ENCODE measurements at places on chromosomes 5 and 9.

DNA sequence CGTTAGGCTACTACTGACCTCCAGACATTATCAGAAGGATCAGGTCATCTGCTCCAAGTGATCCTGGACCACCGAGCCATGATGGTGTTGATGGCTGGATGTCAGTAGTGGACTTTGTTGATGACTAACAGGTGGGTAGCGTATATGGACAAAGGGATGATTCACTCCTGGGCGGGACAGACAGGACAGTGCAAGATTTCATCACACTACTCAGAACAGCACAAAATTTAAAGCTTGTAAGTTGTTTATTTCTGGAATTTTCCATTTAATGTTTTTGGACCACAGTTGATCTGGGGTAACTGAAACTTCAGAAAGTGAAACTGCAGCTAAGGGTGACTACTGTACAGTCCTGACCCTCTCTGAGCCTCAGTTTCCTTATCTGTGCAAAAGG lies 12.7 kb downstream of the PDGFRB start:
- peak; percentile 93 for DNase-seq

GRCh38 chr5:82894716-82895115 lies 182.5 kb downstream of the TMEM167A start:
- DNase-seq: no peak

- no peak for DNase-seq
Measured at GRCh38 chr5:107744418-107745330, 73.9 kb upstream of the EFNA5 start.

- DNase-seq: no peak
Measured at GRCh38 chr9:18106006-18106560, 367.9 kb upstream of the ADAMTSL1 start.

- DNase-seq: peak; percentile 76
Measured at GRCh38 chr9:4096121-4096520, 203.7 kb downstream of the GLIS3 start.

- no peak for DNase-seq
Measured at GRCh38 chr5:33929925-33930690, 6.1 kb upstream of the RXFP3 start.

DNA sequence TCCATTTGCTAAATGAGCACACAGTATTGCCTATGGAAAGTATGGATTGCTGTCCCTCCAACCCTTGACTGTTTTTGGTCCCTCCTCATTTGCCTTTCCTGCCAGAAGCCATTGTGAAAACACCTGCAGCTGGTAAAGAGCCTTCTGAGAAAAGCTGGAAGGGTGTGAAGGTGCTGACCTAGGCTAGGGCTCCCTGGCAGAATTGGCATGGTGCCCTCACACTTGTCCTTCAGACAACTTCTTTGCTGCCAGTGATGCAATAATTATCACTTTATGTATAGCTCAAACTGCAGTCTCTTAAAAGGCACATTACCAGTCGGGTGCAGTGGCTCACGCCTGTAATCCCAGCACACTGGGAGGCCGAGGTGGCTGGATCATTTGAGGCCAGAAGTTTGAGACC lies 4.2 kb downstream of the TXNDC15 start:
- no peak for DNase-seq

DNA sequence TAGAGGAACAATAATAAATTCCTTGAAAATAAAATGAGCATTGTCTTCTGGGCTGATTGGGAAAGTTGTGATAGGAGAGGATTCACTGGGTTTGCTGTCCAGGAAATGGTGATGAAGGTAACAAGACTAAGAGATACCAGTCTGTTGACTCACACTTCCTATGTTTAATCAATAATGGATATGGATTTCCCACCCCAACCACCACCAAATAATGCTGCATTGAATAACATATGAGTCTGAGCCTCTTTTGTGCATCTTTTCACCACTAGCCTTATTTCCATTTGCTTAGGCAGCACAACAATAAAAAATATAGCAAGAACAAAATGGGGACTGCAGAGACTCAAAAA lies 120.2 kb upstream of the NFIB start:
- no peak for DNase-seq

DNA sequence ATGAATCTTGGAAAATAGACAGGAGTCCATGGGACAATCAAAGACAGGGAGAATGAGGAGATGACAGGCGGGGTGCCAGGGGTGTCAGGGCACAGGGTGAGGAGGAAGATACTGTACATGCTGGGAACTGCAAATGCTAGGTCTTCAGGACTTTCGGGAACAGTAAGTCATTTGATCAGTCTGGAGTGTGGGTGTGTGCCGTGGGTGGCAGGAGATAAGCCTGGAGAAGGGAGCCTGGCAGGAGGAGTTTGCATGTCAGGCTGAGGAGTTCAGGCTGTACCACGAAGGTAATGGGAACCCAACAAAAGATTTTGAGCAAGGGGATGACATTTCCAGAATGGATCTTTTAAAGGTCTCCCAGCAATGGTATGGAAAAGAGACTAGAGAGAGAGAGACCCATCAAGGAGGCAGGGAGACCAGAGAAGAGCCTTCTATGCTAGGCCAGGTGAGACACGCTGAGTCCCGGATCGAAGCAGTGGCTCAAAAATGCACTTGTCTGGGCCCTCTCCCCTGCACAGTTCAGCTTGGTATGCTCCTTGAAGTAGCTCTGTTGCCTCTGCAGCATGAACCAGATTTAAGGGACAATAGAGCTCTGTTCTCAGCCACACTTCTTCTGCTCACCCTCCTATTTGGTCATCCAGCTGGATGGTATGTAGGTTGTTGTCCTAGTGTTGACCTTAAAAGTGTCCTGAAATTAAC lies 77.0 kb upstream of the FER start:
- DNase-seq: no peak

- DNase-seq: no peak
Measured at GRCh38 chr9:98569491-98569890, 139.2 kb downstream of the GABBR2 start.

DNA sequence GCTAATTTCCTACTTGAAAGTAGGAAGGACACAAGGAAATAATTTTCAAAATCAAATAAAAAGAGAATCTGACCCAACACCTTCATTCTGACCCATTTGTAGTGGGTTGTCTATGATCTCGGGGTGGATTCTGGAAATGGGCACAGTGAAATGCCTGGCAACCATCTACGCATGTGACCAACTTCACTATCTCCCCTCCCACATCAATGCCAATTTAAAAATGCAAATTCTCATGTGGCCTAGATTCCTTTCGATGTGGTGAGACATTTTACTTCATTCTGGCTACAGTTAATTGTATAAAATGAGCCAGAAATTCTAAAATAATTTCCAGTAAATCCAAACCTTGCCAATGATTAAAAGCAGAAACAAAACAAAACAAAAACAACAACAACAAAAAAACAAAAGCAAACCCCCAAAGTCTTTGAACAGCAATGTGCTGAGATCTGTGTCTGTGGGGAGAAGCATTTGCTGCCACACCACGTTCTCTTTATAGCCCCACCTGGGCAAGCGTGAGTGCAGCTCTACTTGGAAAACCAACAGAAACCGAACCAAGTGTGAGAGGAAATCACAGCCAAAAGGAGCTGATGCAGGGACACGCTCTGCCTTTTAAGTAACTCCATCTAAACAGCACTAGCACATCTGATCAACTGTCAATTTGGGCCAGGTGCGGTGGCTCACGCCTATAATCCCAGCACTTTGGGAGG lies 59.0 kb downstream of the USP20 start:
- no peak for DNase-seq

DNA sequence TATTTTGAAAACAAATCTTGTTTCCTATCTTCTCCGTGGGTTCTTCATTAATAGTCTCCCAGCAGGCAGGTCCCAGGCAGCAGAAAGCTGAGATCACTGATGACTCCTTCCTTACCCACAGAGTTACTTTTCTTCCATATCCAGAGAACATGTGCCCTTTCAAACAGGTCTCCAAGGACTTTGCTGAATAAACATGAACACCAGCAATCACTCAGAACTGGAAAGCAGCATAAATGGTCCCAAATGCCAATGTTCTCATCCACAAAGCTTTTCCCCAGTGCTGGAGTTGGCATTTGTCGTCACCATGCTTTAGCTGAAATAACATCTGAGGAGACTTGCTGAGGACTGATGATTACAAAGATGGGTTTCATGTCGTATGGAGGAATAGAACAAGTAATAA lies 134.0 kb downstream of the YIPF5 start:
- DNase-seq: no peak

GRCh38 chr9:21576331-21577189 lies 94.4 kb upstream of the IFNE start:
- peak; percentile 98 for DNase-seq
